ENCODE measurements at places on chromosomes 2 and 18.

DNA sequence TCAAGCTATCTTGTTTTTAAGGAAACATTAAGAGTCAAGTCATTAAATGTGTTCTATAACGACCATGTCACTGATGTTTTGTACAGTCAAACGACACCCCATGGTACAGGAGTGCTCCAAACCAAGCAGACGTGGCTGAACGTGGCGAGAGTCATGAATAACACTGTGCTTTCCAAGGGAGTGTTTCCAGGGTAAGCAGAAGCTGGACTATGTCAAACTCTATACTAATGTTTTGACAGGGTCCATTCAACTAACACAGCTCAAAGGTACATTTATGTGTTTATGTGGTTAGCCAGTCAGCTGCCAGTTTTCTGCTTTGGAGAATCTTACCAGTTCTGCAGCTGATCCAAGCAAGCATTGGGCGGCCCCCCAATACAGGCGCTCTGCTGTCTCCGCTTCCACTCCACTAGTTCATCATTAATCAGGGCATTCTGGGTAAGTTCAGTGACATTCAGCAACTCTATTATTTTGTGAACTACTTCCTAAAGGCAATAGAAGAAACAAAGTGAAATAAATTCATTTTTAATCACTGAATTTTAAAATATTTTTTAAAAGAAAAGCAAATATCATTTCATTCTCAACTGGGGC lies 16.4 kb downstream of the STAT1 start:
- no peak for DNase-seq

DNA sequence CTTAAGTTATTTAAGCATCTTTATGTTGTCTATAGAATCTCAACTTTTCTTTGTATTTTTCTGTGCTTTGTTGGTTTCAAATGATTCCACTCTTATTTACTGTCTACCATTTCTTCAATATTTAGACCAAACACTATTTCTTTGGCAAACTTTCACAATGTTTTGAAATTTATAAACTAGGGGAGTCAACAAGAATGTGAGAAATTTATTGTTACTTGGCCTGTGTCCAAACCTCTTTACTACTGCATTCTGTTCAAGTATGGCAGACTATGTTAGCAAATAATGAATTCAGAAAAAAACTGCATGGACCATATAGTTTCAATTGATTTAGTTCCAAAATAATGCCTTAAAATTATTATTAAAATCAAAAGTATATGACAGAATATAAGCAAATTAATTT lies 470.2 kb downstream of the FBXO15 start:
- DNase-seq: no peak

- DNase-seq: no peak
Measured at GRCh38 chr2:69170661-69171060, 157.7 kb downstream of the ANTXR1 start.

GRCh38 chr2:7450188-7450832 lies 533.1 kb downstream of the RNF144A start:
- DNase-seq: no peak

DNA sequence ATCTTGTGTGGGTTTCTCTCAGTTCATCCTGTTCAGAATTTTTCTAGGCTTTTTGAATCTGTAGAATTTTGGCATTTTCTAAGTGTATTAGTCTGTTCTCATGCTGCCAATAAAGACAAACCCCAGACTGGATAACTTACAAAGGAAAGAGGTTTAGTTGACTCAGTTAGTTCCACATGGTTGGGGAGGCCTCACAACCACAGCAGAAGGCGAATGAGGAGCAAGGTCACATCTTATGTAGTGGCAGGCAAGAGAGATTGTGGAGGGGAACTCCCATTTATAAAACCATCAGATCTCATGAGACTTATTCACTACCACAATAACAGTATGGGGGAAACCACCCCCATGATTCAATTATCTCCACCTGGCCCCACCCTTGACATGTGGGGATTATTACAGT lies 199.2 kb downstream of the ST6GAL2 start:
- no peak for DNase-seq

GRCh38 chr2:170391018-170391417 lies 213.1 kb downstream of the MYO3B start:
- DNase-seq: no peak

DNA sequence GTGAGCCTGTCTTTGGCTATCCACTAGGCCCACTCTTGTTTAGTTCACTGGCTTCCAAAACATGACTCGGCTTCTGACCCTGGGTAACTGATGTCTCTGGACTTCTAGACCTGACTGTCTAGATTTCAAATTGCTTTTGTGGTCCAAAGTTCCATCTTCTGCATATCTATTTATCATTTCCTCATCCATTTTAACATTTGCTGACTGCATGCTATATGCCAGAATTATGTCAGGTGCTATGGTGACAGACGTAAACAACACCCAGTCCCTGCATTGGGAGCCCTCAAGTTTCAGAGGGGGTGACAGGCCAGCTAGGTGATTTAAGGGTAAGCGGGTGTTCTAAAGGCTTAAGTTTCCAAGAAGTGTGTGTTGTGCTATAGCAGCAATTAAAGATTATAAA lies 140.9 kb downstream of the PIEZO2 start:
- DNase-seq: no peak

DNA sequence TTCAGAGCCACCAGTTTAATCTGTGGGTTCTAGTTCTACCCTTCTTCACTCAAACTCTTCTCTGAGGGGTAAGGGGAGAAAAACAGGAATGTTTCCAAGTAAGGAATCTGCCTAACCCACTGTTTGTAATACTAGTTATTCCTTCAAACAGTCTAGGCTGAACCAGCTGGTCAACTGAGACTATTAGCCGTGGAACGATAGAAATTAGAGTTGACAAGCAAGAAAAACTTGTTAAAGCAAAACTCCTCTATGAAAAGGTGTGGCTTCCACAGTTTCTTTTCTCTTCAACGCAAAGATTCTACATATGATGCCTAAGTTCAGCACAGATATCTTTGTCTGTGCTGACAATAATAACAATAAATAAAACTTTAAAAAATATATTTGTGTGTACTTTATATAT lies 11.5 kb downstream of the PAIP2B start:
- no peak for DNase-seq

DNA sequence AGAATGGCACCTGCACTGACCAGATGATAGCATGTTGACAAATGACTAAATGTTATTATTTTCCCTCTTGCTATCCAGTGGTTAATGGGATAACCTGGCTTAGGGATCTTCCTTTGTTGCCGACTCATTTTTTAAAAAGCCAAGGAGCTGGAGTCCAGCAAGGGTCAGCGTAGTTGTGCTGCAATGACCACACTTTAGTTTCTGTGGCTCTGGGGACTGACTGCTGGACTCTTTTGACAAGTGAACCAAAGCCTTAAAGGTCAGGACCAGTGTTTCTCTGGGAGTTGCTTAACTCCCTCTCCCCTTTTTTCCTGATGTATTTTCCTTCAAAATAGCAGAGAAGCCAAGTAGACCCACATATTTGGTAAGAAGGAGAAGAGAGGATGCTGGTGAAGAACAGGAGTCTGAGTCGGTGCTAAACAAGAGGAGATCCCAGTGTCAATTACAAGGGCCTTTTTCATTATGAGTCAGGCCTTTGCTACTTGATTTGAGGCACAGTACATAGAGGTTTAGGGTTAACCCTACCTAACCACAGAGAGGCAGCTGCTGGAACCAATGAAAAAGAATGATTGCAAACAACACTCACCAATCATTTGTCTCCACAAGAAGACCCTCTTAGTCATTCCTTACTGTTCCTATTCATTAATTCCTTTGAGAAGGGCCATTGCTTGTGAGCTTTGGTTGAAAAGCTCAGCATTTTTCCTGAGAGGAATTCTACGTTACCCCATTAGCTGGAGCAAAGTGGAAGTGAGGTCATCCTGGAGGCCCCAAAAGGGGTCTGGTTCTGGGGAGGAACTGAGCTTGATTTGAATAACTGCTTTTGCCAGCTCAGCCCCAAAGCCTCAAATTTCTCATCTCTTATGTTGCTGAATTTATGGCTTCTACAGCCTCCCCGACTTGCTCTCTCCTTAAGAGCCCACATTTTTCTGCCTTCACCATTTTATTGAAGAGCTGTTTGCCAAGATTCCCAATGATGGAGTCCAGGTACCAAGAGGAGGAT lies 137.6 kb upstream of the HNMT start:
- DNase-seq: no peak

- DNase-seq: no peak
Measured at GRCh38 chr2:156708051-156708450, 271.9 kb downstream of the GPD2 start.

DNA sequence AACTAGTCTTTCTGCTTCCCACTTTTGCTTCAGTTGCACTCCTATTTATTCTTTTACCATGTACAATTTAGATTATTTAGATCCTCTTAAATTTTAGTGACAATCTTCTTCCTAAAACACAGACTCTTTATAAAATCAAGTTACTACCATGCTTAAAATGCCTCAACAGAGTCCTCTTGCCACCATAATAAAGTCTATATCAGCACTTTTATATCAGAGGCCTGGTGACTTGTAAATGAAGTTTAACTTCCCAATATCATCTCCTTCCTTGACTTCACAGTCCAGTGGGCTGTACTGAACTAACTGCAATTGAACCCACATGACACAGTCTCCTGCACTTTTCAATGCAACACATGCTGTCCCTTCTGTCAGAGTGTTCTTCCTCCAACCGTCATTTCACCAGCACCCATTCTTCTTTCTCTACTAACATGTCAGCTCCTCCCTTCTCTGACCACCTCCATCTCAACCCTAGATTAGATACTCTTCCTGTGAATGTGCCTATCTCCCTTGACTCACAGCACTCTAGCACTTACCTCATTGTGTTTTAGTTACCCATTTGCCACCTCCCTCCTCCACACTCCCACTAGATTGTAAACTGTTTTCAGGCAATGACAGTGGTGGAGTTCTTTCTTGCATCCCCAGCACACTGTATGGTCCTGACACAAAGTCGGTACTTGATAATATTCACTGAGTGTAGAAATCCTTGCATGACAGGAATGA lies 414.9 kb downstream of the SATB2 start:
- no peak for DNase-seq

GRCh38 chr2:151840216-151841046 lies 12.2 kb upstream of the ARL5A start:
- no peak for DNase-seq

DNA sequence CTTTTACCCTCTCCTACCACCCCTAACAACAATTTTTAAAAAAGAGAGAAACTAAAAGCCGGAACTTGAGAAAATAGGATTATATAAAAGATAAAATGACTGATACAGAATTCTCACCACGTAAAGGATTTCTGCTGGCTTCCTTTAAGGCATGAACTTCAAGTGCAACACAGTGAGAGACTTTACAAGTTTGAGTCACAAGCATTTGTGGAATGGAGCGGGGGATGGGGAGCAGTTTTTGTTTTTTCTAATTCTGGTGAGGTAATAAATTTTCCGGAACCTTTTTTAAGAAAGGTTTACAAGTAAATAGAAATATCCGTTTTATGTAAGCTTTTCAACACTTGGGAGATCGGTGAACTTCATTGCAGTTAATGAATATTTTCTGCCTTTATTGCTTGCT lies 1.8 kb upstream of the CDH2 start:
- no peak for DNase-seq

DNA sequence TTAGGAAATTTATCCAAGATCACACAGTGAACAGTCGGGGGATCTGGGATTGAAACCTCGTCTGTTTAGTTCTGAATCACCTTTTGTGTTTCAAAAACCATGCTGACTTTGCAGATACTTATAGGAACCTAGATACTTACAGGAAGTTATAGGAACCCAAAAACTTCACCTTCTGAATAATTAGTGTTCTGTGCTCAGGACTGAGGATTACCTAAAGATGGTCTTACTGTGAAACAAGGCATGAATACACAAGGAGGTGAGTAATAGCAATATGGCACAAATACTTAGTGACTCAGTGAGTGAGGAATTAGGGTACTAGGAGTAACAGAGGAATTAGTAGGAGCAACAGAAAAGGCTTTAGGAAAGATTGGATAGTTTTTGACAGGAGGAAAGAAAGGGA lies 145.5 kb downstream of the LRATD1 start:
- no peak for DNase-seq

- no peak for DNase-seq
Measured at GRCh38 chr18:47793609-47794008, 136.8 kb downstream of the SMAD2 start.

- no peak for DNase-seq
Measured at GRCh38 chr2:237202288-237203030, 116.8 kb downstream of the COPS8 start.

DNA sequence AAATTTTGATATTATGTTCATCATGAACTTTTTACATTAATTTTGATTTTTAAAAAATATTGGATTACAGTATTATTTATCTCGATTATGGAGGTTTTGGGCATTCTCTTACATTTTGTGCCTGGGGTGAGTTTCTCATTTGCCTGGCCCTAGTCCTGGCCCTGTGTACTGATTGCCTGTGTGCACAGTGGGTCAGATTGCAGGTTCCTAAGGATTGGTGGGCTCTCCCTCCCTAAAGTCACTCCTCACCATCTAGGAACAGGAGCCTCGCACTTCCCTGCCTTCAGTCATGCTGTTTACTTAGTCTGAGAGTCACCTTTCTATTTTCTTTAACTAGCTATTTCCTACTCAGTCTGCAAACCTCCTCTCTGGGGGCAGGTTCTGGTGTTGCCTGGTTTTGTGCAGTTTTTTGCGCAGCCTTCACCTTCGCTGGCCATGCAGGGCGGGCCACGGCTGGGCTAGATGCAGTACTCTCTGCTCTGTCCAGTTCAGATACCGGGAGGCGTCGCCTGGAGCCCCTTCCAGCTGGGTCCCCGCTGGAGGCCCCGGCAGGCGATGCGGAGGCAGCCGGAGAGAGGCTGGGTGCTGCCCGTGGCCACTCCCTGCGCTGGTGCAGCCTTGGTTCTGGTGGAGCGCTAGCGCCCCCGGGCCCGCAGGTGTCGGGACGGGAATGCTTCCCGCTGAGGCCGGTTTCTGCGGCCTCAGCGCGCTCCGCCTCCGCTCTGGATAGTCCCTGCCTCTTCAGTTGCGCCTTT lies 23.3 kb upstream of the MC5R start:
- DNase-seq: peak; percentile 90

GRCh38 chr18:41828137-41828536 lies 126.9 kb upstream of the PIK3C3 start:
- DNase-seq: no peak

GRCh38 chr18:37854396-37854795 lies 288.8 kb upstream of the CELF4 start:
- DNase-seq: no peak

DNA sequence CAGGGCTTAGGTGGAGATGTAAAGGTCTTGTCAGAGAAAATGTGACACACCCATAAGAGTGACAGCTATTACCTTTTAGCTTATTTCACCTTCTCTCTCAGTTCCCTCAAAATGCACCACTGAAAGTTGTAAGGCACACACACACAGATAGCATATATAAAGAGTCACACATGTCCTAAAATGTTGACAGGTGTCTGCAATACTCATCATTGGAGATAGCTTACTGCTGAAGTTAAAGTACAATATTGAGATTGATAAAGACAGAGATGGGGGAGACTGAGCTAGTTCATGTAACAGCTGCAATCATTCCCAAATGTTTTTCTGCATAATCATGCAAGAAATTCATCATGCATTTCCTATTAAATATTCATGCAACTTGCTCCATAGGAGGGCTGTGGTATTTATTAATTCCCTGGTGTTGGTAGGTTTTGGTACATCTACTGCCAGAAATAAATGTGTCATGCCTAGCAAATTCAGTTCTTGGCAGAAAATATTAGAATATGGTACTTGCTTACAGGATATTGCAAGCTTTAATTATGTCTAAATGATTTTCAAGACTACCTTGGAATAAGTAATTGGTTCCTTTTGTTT lies 118.8 kb upstream of the RBMS1 start:
- no peak for DNase-seq

Measured in D341Med (cell line).